H1 (cell line): ENCODE measurements at places on chromosomes 16 and 17. TPM values are rescaled to one million over a fixed set of nuclear protein-coding genes. Genes with fewer than 3 reads are reported as not detected.
A peak's percentile ranks its signal among the peaks of the same experiment; 100 is the strongest.

Gene MYH8
- not detected in 2 replicates for total RNA-seq

Gene P3H4
- 22.6 and 23.4 TPM in 2 replicates for total RNA-seq

GRCh38 chr16:66254751-66255150 is 111.7 kb upstream of the CDH5 start:
- DNase-seq = no peak

Gene SOST
- not detected in 2 replicates for total RNA-seq

Gene TBC1D28
- not detected in 2 replicates for total RNA-seq

- no peak for DNase-seq
Observed at GRCh38 chr16:11118479-11118878, 137.5 kb downstream of the SOCS1 start.

- no peak for DNase-seq
Observed at GRCh38 chr17:34584805-34585416, 5.5 kb downstream of the TMEM132E start.

DNA sequence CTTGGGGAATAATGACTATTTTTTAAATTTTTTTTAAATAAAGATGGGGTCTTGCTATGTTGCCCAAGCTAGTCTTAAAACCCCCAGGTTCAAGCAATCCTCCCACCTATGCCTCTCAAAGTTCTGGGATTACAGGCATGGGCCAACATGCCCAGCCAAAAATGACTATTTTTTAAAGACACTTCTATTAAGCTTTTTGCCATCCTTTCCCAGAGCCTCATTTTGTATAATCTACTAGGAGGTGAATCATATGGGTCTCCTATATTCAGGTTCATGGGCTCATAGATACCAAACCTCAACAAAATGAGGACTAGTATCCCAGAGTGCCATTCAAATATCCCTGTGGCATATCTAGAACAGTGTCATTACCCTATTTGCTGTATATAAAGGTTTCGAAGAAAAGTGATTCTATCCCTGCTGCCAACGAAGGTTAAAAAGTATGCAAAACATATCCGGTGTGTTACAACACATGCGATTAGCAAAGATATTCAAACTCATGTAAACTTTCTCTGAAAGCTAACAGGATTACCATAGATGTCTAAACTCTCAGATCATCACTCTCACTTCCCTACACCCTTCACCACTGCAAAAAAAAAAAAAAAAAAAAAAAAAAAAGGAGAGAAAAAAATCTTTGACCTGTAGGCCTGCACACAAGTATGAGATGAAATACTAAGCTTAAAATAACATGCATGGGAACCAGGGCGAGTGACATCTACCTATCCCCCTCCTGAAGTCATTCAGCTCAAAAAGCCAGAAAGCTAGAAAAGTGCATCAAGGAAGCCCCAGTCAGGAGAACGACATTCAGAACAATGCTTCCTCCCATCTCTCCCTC is 23.5 kb downstream of the XPO6 start:
- no peak for DNase-seq

DNA sequence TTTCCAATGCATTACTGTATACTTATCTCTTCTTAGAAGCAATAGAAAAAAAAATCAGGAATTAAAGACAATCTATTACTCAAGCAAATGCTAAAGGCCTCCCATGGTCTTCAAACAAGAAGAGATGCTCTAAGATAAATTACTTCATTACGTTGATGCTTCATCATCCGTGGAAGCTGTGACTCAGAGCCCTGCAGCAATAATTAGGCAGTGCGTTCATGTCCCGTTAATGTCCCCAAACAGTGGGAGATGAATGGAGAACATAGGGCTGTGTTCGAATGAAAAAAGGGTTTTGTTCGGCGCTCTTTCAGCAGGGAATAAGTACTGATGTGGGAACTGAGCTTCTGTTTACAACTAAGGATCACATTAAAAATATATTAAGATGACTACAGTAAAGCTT is 15.9 kb upstream of the PDXDC1 start:
- DNase-seq = peak; percentile 27

Gene ITGAX
- not detected in 2 replicates for total RNA-seq

Gene FN3K
- 13.6 and 14.2 TPM in 2 replicates for total RNA-seq

- DNase-seq = no peak
Observed at GRCh38 chr17:21198411-21198810, 15.6 kb downstream of the TMEM11 start.

- DNase-seq = no peak
Observed at GRCh38 chr16:58543685-58544084, 28.4 kb downstream of the SETD6 start.

- no peak for DNase-seq
Observed at GRCh38 chr17:9529033-9529700, 46.5 kb downstream of the STX8 start.

Gene CDYL2
- 5.3 and 6.0 TPM in 2 replicates for total RNA-seq

- DNase-seq = no peak
Observed at GRCh38 chr17:17767887-17768418, 68.8 kb downstream of the SREBF1 start.

Gene RAB37
- 5.2 and 5.5 TPM in 2 replicates for total RNA-seq

Gene TERB1
- not detected in 2 replicates for total RNA-seq

- DNase-seq = no peak
Observed at GRCh38 chr17:39173526-39174274, 7.7 kb upstream of the ARL5C start.

GRCh38 chr17:50114849-50115357 is 15.1 kb downstream of the SAMD14 start:
- peak; percentile 66 for DNase-seq

Gene SULT1A1
- 3.4 and 4.0 TPM in 2 replicates for total RNA-seq

DNA sequence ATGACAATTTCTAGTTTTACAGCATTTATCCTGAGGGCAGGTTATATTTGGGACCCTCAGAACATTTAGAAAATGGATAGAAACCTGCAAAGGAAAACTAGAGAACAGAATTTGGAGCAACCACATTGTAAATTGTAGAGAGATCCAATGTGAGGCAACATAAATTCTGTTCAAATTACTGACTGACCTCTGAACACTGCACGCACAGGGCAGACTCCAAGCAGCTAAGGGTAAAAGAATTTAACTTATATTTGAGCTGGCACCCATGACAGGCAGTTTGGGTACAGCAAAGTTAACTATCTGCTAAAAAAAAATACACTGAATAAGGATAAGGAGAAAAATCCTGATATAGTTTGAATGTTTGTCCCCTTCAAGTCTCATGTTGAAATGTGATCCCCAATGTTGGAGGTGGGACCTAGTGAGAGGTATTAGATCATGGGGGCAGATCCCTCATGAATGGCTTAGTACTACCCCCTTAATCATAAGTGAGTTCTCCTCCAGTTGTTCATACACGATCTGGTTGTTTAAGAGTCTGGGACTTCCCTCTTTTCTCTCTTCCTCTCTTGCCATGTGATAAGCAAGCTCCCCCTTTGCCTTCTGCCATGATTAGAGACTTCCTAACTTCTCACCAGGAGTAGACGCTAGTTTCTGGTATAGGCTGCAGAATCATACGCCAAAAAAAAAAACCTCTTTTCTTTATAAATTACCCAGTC is 75.7 kb downstream of the FBXL20 start:
- no peak for DNase-seq

DNA sequence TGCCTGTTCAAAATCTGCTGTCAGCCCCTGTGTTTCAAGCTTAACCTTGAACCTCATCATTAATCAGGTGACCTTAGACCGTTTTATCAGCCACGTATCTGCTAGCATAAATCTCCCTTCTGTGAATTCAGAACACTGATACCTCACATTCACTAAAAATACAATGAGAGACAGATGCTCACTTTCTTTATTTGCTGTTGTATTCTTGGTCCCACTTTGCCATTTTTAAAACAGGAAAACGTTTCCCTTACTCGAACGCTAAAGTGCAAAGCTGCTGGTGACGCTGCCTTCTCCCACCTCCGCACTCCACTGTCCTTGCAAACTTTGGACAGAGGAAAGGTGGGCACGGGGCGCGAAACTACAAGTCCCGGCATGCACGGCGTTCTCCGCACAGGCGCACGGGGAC is 220 bp upstream of the ARHGAP44 start:
- DNase-seq = peak; percentile 46

- DNase-seq = no peak
Observed at GRCh38 chr17:1956134-1956533, 69.0 kb downstream of the RTN4RL1 start.

Gene PROCA1
- total RNA-seq = 17.8 and 21.2 TPM in 2 replicates
